ENCODE measurements at places on chromosomes 13 and 19.

GRCh38 chr13:50268500-50268899 is 253.3 kb downstream of the KCNRG start:
- H3K36me3 ChIP-seq = no peaks in the 10 kb centered on the region
- DNase-seq = no peak
- H3K4me1 ChIP-seq = peaks cover 8% of the 10 kb centered on the region
- H3K27me3 ChIP-seq = no peaks in the 10 kb centered on the region
- no peak overlapping the region for H3K27ac ChIP-seq
- H3K4me3 ChIP-seq = no peak overlapping the region

DNA sequence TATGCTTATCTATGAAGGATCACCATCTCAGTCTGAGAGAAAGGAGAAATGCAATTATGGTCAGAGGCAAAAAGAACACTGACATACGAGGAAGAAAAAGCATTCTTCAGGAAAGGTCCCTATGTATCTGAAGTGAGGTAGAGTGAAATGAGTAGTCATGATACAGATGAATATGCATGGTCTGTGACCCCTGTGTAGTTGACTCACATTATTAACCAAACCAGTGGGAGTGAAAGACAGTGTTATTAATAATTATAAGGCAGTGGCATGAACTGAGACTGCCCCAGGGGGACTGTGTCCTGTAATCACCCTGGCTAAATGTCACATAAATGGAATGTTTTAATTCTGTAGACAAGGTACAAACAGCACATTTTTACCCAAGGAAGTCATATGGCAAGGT is 1320.2 kb upstream of the PCDH9 start:
- no peaks in the 10 kb centered on the region for H3K36me3 ChIP-seq
- no peak overlapping the region for H3K4me3 ChIP-seq
- DNase-seq = no peak
- peaks cover 2% of the 10 kb centered on the region for H3K4me1 ChIP-seq

- H3K4me3 ChIP-seq = no peak overlapping the region
- H3K27me3 ChIP-seq = peaks cover 46% of the 10 kb centered on the region
- H3K27ac ChIP-seq = no peak overlapping the region
- H3K4me1 ChIP-seq = peaks cover 14% of the 10 kb centered on the region
- no peak for DNase-seq
Observed at GRCh38 chr19:4586691-4587090, 27.2 kb upstream of the SEMA6B start.

DNA sequence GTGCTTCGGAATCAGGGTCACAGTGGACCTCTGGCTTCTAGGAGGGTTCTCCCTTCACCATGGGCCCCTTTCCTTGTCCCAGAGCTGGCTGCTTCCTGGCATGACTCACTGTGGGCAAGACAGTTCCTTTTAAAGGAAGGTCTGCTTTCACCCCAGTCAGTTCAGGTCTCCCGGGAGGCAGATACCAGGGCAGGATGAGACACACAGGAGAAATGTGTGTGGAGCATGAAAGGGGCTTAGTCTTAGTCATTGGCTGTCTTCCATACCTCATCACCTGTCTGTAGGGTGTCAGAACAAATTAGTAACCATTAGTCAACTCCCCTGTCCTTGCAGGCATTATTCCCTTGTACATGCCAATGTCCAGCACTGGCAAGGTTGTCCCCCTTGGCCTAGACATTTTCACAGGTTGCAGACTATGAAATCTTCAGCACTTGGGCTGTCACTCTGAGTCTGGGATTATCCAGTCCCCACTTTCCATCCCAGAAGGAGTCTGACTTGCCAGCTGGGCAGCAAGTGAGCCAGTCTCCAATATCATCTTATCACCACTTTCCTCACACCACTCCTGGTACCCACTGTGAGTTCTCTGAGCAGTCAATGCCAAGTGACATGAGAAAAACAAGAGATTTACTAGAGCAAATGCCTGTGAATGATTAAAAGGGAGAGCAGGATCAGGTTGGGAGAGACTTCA is 76.8 kb upstream of the MEDAG start:
- H3K27ac ChIP-seq = no peak overlapping the region
- no peak for DNase-seq
- no peak overlapping the region for H3K4me3 ChIP-seq
- H3K27me3 ChIP-seq = peaks cover 21% of the 10 kb centered on the region
- no peaks in the 10 kb centered on the region for H3K4me1 ChIP-seq

DNA sequence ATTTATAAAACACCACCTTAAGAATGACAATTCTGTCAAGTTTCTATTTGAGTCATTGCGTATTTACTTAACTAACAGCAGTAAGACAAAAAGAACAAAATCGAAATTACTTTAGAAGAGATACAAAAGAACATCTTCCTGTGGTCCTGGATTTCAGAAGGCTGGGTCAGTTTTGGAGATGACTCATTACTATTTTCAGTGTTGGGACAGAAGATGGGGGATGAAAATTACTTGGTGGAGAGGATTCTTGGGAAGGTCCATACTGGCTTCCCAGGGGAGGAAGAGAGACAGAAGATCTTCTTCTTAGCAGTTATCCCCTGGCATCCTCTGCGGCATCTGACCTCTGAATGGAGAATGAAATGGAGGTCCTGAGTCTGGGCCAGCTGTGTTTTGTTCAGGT is 33.5 kb upstream of the CSNK1A1L start:
- no peak overlapping the region for H3K27ac ChIP-seq
- no peak overlapping the region for H3K4me3 ChIP-seq
- no peaks in the 10 kb centered on the region for H3K4me1 ChIP-seq
- no peaks in the 10 kb centered on the region for H3K36me3 ChIP-seq
- no peaks in the 10 kb centered on the region for H3K27me3 ChIP-seq

DNA sequence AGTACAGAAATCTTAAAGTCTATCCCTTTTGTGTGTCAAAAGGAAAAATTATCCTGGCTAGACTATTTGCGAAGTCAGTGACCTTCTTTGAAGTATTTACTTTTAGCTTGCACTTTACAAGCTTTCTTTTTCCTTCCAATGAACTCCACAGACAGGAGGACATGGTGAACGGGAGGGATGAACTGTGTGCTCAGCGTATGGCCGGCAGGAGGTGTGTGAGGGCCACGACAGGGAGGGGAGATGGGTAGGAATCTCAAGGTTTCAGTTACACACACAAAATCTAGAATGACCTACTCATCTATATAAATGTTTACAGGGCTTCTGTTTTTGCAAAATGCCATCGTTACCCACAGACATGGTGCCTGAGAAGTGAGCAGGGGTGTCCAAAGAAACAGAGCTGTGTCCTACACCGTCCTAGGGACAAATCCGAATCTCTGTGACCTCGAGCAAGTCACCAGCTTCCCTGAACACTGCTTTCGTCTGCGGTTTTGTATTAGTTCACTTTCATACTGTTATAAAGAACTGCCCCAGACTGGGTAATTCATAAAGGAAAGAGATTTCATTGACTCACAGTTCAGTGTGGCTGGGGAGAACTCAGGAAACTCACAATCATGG is 537.2 kb downstream of the LIG4 start:
- H3K4me1 ChIP-seq = no peaks in the 10 kb centered on the region
- no peaks in the 10 kb centered on the region for H3K36me3 ChIP-seq
- H3K27ac ChIP-seq = no peak overlapping the region
- H3K4me3 ChIP-seq = no peak overlapping the region

DNA sequence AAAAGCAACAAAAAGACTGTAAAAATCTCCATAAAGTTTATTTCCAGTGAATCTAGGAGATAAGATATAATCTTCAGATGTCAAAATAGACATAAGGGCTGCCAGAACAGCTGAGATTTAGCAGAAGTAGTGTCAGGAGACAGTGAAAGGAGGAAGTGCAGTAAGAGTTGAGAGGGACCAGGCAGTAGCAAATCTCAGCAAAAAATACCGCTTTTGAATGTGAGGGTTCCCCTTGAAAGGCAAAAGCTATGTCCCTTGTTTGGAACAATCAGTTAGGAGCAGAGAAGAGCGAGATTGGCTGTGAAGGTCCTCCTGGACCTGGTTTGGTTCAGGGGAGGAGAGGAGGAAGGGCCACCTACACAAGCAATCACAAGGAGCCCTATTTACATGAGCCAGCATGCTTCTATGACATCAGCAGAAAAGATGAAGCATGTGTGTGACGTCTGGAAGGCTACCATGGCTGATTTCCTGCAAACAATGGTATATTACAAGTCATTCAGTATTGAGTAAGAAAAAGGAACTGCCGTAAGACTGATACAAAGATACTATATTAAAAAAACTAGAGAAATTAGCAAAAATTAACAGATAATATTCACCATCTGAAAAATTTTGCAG is 98.9 kb upstream of the SIAH3 start:
- peak overlapping the region; percentile 41 for H3K27ac ChIP-seq
- H3K36me3 ChIP-seq = peaks cover 10% of the 10 kb centered on the region
- no peaks in the 10 kb centered on the region for H3K4me1 ChIP-seq
- no peaks in the 10 kb centered on the region for H3K27me3 ChIP-seq

GRCh38 chr19:32680986-32681385 is 5.3 kb downstream of the RGS9BP start:
- DNase-seq = no peak
- H3K36me3 ChIP-seq = no peaks in the 10 kb centered on the region
- H3K27me3 ChIP-seq = peaks cover 19% of the 10 kb centered on the region
- H3K4me1 ChIP-seq = peaks cover 5% of the 10 kb centered on the region
- H3K27ac ChIP-seq = no peak overlapping the region
- no peak overlapping the region for H3K4me3 ChIP-seq

All from activated B cell treated with CpG ODN at 0.5 μM for 24 hours (primary cell).